ENCODE measurements at places on chromosomes 5 and 9.
A peak's percentile ranks its signal among the peaks of the same experiment; 100 is the strongest.

DNA sequence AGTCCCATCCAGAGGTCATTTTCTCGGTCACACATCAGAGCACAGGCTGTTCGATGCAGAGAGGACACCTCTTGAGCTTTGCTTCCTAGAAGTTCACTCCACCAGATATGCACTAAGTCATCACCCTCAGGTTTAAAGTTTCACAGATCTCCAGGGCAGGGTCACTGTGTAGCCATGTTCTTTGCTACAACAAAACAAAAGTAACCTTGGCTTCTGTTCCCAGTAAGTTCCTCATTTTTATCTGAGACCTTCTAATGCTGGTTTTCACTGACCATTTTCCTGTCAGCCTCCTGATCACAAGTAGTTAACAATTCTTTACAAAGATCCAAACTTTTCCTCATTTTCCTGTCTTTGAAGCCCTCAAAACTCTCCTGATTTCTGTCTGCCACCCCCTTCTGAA, 97.5 kb upstream of the CTSV start:
- no peak for DNase-seq
- no peaks in the 10 kb centered on the region for H3K36me3 ChIP-seq
- H3K4me1 ChIP-seq = no peaks in the 10 kb centered on the region
- H3K4me3 ChIP-seq = no peak overlapping the region

DNA sequence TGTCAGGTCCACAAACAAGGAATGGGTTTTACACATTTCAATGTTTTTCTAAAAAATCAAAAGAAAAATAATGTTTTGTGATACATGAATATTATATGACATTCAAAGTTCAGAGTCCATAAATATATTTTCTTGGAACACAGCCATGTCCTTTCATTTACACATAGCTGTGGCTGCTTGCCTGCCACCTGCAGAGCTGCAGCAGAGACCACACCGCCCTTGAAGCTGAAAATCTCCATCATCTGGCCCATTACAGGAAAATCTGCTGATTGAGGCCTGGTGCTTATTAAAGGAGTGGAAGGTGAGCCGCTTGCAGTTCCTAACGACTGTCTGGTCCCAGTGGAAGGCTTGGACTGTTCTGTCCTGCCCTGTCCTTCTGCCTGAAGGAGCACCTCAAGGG, 232.6 kb upstream of the ADAMTS16 start:
- H3K4me1 ChIP-seq = no peaks in the 10 kb centered on the region
- H3K27ac ChIP-seq = no peak overlapping the region
- DNase-seq = no peak

- no peak overlapping the region for H3K27ac ChIP-seq
- H3K27me3 ChIP-seq = no peaks in the 10 kb centered on the region
- H3K4me1 ChIP-seq = no peaks in the 10 kb centered on the region
- H3K36me3 ChIP-seq = no peaks in the 10 kb centered on the region
Observed at GRCh38 chr5:97243353-97243752, 60.3 kb upstream of the RIOK2 start.

DNA sequence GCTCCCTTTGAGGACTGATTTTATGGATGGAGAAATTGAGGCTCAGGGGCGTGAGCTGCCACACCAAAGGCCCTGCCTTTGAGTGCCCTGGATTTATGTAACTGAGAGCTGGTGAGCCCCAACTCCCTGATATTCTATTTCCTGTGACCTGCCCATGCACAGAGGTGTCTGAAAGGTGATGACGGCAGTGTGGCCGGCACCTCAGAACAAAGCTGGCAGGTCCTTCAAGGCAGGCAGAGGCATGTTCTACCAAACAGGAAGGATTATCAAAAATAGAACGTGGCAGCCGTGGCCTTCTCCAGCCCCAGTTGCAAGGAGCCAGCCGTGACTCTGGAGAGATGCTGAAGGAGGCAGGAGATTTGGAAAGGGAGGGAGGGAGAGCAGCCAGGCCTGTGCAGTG, 36.2 kb downstream of the INSYN2B start:
- DNase-seq = no peak
- no peaks in the 10 kb centered on the region for H3K36me3 ChIP-seq
- H3K27ac ChIP-seq = no peak overlapping the region
- no peak overlapping the region for H3K4me3 ChIP-seq
- no peaks in the 10 kb centered on the region for H3K27me3 ChIP-seq
- H3K4me1 ChIP-seq = peaks cover 14% of the 10 kb centered on the region

- H3K27me3 ChIP-seq = no peaks in the 10 kb centered on the region
- no peak overlapping the region for H3K4me3 ChIP-seq
- H3K4me1 ChIP-seq = no peaks in the 10 kb centered on the region
- H3K36me3 ChIP-seq = peaks cover 55% of the 10 kb centered on the region
Observed at GRCh38 chr9:114030364-114030763, 47.7 kb downstream of the AMBP start.

DNA sequence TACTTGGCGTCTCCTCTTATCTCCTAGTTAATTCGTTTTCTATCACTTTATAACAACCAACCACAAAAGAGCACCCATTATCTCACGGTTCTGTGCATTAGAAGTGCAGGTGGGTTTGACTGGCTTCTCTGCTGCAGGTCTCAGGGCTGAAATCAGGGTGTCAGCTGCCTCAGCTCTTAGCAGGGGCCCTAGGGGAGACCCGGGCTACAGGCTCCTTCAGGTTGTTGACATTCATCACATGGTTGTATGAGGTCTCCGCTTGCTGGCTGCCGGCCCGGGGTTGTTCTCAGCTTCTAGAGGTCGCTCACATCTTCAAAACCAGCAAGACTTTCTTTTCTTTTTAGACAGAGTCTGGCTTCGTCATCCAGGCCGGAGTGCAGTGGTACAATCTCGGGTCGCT, 2.9 kb upstream of the ZMYND19 start:
- H3K27ac ChIP-seq = no peak overlapping the region
- H3K27me3 ChIP-seq = no peaks in the 10 kb centered on the region
- H3K36me3 ChIP-seq = peaks cover 4% of the 10 kb centered on the region
- H3K4me1 ChIP-seq = peaks cover 7% of the 10 kb centered on the region

GRCh38 chr9:136629879-136630661, 32.6 kb upstream of the EGFL7 start:
- H3K4me3 ChIP-seq = no peak overlapping the region
- peaks cover 3% of the 10 kb centered on the region for H3K4me1 ChIP-seq
- peaks cover 7% of the 10 kb centered on the region for H3K27me3 ChIP-seq
- peak; percentile 24 for DNase-seq

DNA sequence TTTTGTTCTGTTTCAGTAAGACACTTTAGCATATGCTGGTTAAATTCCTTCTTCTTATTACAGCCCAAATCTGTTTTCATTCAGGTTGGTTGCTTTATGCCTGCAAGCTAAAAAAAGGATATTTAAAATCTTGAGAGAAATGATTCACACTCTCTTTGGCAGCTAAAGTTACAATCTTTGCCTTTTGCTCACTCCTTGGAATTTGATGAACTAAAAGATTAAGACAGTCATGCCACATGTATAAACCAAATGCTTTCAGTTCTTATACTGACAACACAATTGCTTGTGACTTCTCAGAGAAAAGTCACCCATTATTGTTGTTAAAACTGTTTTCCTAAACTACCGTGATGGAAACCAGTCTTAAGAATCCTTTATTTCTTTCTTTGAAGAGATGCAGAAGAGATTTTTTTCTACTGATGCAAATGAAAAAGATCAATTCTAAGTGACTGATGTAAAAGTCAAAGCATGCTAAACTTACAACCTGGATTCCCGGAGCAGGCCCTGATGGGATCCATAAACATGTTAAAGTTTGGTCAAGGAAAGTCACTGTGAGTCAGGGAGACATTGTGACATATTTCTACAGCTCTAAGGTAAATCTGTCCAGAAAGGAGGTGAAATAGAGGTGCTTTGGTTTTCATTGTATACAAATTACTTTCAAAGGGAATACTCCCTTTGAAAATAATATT, 144.2 kb upstream of the CDH10 start:
- H3K4me3 ChIP-seq = no peak overlapping the region
- no peaks in the 10 kb centered on the region for H3K27me3 ChIP-seq
- H3K4me1 ChIP-seq = no peaks in the 10 kb centered on the region
- DNase-seq = no peak

GRCh38 chr5:59361454-59361853, 532.1 kb downstream of the PDE4D start:
- no peak overlapping the region for H3K27ac ChIP-seq
- no peak overlapping the region for H3K4me3 ChIP-seq
- DNase-seq = no peak
- no peaks in the 10 kb centered on the region for H3K36me3 ChIP-seq
- peaks cover 4% of the 10 kb centered on the region for H3K27me3 ChIP-seq

DNA sequence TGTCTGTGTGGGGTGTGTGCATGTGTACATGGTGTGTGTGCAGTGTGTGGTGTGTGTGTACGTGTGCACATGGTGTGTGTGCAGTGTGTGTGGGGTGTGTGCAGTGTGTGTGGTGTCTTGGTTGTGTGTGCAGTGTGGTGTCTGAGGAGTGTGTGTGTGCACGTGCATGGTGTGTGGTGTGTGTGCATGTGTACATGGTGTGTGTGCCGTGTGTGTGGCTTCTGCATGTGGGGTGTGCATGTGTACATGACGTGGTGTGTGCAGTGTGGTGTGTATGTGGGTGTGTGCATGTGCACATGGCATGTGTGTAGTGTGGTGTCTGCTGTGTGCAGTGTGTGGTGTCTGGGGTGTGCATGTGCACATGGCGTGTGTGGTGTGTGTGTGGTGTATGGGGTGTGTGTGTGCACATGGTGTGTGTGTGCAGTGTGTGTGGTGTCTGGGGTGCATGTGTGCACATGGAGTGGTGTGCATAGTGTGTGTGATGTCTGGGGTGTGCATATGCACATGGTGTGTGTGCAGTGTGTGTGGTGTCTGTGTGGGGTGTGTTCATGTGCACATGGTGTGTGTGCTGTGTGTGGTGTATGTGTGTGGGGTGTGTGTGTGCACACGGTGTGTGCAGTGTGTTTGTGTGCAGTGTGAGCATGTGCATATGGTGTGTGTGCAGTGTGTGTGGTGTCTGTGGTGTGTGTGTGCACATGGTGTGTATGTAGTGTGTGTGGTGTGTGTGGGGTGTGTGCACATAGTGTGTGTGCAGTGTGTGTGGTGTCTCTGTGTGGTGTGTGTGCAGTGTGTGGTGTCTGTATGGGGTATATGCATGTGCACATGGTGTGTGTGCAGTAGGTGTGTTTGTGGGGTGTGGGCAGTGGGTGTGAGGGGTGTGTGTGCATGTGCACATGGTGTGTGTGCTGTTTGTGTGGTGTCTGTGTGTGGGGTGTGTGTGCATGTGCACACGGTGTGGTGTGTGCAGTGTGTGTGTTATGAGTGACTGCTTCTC, 40.6 kb upstream of the ZNG1F start:
- H3K4me1 ChIP-seq = no peaks in the 10 kb centered on the region
- no peaks in the 10 kb centered on the region for H3K36me3 ChIP-seq
- H3K27me3 ChIP-seq = no peaks in the 10 kb centered on the region
- DNase-seq = peak; percentile 36
- no peak overlapping the region for H3K4me3 ChIP-seq

DNA sequence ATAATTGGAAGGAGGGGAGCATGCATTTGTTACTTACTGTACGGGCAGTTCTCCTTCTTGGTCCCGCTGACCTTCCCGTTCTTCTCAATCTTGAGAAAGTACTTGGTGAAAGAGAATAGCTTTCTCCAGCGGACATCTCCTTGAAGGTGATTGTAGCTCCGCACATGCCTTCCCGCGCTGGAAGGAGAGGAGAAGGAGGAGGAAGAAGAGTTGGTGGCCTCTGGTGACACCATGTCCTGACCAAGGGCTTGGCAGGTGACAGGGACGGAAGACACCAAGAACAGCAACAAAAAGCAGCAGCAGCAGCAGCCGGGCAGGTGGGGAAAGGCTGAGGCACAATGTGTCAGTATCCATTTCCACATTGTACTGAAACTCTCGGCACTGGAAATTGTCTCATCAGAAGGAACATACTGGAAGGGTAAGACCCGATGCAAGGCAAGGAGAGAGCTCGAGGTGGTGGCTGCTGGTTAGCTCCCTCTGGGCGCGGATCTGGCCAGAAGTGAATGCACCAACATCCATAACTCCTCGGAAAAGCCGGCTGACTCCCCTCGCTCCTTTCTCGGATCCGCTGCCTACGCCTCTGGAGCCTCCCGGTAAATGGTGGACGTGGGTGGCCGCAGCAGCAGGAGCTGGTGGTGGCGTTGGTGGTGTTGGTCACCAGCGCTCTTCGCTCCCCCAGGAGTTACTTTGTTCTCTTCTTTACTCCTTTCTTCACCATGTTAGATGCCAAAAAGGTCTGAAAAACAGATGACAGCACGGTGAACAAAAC, 715 bp downstream of the FGF10 start:
- H3K27me3 ChIP-seq = peaks cover 17% of the 10 kb centered on the region
- H3K4me3 ChIP-seq = peak overlapping the region; percentile 42
- H3K4me1 ChIP-seq = no peaks in the 10 kb centered on the region
- no peak overlapping the region for H3K27ac ChIP-seq
- DNase-seq = peak; percentile 2

DNA sequence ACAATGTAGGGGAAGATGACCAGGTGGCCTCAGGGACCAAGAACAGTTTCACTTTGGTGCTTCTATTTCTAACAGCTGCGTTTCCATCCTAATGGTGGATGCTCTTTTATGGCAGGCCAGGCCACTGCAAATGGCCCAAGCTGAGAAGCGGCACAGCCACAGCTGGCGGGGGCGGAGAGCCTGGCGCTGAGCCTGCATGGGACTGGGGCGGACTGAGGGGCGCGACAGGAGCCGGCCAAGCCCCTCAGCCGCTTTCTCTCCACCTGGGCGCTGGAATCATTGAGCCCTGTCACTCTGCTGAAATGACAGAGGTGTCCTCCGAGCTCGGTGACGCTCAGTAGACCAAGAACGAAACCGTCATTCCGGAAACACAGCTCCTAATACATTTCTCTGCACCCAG, 317.3 kb upstream of the PDE4D start:
- H3K27ac ChIP-seq = no peak overlapping the region
- no peaks in the 10 kb centered on the region for H3K27me3 ChIP-seq
- no peak for DNase-seq
- no peak overlapping the region for H3K4me3 ChIP-seq
- no peaks in the 10 kb centered on the region for H3K36me3 ChIP-seq

DNA sequence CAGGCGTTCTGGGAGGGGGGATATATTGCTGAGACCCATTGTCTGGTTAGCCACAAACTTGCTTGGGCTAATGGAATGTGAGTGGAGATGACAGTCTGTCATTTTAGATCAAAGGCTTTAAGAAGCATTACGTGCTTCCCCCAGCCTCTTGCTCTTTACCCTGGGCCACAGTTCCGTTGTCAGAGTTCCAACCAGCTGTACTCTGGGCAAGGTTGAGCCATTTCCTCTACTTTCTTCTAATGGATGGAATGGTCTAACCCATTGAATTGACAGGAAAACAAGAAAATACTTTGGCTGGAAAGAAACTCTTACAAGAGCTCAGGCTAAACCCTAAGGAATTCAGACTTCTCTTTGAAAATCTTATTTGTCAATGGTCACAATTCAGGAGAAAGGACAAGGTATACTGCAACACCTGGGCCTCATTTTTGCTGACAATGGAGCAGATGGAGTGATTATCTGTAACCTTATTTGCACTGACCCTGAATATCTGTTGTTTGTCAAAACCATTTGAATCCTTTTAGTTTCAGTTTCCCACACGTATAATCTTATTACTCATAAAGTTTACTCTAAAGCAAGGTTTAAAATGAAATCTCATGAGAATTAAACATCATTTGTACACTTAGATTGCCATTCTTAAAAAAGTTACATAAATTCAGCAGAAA, 231.4 kb downstream of the PDE4D start:
- no peaks in the 10 kb centered on the region for H3K27me3 ChIP-seq
- H3K36me3 ChIP-seq = no peaks in the 10 kb centered on the region
- H3K4me3 ChIP-seq = no peak overlapping the region
- DNase-seq = no peak

- no peaks in the 10 kb centered on the region for H3K36me3 ChIP-seq
- peaks cover 20% of the 10 kb centered on the region for H3K27me3 ChIP-seq
- H3K4me3 ChIP-seq = no peak overlapping the region
- no peak for DNase-seq
- H3K27ac ChIP-seq = no peak overlapping the region
- H3K4me1 ChIP-seq = peaks cover 7% of the 10 kb centered on the region
Observed at GRCh38 chr5:32458880-32459495, 14.4 kb upstream of the ZFR start.

Measured in IMR-90 (cell line).